ENCODE measurements at places on chromosomes 3 and 15. TPM values are rescaled to one million over a fixed set of nuclear protein-coding genes. Genes with fewer than 3 reads are reported as not detected.

GRCh38 chr3:183826448-183827250 is 1.3 kb upstream of the MAP6D1 start:
- no peak for DNase-seq

VEPH1 gene
- total RNA-seq, result 12.3 TPM

DNA sequence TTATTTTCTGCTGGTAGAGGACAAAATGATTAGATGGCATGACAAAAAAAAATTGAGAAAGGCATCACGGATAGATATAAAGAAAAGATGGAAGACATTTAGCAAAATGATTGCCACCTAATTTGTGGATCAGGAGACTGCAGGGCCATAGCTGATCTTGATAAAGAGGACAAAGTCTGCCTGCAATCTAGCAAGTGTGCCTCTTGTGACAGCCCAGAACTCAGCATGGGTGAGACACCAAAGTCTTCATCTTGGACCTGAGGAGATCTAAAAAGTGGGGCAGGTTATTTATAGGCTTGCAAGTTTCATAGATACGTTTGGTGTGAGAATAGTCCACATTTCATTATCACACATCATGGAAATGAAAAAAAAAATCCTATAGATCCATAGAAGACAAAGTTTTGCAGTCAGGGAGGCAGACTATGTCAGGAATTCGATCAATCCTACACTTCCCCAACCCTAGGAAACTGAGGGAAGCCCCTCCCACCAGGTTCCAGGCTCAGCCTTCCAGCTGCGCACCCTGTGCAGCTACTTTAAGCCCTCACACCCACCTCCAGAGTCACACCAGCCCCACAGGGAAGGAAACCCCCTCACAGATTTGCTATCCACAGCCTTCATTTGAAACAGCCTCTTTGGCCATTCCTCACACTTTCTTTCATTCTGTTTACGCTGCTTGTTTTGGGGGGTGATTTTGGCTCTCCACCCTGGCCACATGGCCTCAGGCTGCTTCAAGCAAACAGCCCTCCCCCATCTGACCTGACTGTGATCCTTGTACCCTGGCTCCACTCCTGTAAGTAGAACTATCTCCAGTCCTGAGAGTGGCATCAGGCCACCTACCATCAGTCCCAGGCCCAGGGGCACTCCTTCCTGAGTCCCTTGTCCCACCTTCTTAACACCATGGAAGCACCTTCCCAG is 28.1 kb upstream of the KLHL6 start:
- no peak for DNase-seq

DNA sequence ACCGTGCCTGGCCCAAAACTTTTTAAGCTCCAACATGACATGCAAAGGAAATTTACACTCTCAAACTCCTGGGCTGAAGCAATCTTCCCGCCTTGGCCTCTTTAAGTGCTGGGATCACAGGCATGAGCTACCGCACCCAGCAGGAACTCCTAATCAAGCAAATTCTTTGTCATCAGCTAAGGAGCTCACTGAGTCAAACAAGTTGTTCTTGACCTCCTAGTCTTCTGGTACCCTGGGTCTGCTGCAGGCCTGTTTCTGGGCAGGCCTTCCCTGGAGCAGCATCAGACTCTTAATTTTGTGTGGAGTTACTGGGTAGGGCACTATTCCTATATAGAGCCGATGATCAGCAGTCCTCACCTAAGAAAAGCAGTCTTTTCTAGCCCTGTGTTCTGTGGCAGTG is 68.4 kb upstream of the FLNB start:
- DNase-seq, result no peak

DNA sequence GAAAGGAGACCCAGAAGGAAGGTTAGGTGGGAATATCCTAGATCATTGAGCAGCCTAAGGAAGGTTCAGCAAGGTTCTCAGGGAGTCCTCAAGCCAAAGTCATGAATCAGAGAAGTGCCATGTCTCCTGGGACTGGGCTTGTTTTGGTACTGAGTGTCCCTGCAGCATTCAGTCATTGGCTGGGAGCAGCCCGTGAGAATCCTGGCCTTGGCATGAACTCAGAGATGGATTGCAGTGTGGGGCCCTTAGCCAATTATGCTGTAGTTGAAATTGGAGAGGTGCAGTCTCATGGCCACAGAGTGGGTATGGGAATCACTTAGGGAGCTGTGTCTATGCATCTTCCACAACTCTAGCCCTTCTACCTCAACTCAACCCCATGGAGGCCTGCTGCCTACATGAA is 17.0 kb upstream of the PPM1L start:
- no peak for DNase-seq

- no peak for DNase-seq
Observed at GRCh38 chr3:88061746-88062145, 2.7 kb downstream of the ZNF654 start.

CHST13 gene
- total RNA-seq, result 0.36 TPM

ZNF619 gene
- 7.3 TPM for total RNA-seq

EFHB gene
- 1.4 TPM for total RNA-seq

DNA sequence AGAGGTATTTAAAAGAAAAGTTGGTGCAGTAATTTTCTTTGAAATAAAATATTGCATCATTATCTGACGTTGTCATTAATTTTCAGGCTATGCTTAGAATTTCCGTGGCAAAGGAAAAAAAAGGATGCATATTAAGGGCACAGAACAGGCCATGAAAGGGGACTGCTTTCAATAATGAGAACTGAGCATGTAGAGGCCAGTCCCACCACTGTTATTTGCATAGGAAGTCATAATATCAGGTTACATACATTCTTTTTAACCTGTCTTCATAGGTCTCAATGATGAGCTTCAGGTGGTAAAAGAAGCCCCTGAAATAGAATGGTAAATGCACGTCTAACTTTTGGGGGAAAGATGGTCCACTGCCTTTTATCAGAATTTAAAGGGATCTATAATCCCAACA is 272.1 kb upstream of the ALCAM start:
- DNase-seq, result no peak

- DNase-seq, result no peak
Observed at GRCh38 chr15:88652456-88653199, 13.8 kb downstream of the ISG20 start.

AADACL2 gene
- total RNA-seq, result not detected

- DNase-seq, result no peak
Observed at GRCh38 chr3:141450727-141451375, 36.0 kb upstream of the RASA2 start.

MORC1 gene
- not detected for total RNA-seq

DNA sequence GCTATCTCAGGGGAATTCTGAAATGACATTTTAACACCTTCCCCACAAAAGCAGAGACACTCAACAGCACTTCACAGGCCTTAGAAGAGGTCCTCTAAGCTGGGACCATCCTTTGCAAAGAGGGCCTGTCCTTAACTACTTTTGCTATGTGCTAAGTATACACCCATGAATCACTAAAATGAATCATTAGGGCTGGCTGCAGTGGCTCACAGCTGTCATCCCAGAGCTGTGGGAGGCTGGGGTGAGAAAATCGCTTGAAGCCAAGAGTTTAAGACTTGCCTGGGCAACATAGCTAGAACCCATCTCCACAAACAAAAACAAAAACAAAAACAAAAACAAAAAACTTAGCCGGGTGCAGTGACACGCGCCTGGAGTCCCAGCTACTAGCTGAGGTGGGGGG is 53.9 kb upstream of the MELTF start:
- no peak for DNase-seq

ETV5 gene
- total RNA-seq, result 54.1 TPM

GORASP1 gene
- 64.3 TPM for total RNA-seq

DNA sequence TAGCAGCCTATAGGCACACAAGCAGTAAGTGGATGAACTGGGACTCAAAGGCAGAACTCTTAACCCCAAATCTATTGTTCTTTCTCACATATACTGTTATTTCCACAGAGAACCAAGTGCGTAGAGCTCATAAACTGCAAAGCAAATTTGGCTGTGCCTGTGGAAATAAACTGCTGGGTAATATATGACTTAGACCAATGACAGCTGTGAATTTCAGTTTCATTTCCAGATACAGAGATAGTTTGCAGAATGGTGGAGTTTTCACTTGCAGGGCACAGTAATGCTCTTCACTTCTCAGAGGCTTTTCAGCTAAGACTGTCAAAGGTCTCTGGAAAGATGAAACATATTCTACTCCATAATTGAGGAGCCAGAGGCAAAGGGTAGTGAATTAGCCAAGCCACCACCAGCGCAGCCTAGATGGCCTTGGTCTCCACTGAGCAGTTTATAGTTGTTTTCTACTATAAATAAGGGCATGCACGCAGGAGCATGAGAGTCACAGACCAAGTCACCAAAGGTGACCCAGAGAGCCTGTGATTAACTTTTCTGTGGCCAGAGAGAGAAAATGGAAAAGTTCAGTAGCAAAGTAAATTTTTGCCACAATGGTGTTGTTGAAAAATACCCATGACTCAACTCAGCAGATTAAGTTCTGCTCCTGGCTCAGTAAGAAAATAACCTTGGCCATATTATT is 180.7 kb upstream of the GRM7 start:
- no peak for DNase-seq

DNA sequence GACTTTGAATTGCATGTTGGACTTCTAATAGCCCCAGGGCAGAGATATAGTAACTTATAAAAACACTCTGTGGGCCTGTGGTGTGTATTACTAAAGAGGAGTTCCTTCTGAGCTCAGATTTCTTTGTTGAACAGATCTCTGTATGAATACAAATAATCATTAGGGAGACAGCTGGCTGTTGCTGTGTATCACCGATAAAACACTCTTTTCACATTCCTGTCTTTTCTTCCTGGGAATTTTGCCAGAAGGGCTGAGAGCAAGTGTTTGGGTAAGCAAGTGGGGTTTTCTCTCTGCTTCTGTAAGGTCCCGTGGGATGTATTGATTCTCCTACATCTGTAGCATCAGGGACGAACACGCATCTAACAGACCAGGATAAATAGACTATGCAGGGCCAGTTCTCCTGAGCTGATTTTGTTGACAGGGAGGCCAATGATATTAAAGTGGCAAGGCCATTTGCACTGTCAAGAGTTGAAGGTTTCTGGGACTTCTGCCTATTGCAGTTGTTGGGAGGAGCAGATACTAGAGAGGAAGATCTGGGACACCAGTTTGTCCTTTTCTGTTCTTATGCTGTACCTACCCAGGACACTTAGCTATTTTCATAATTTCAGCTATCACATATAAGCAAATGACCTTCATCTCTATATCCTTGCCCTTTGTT is 225.9 kb upstream of the CD96 start:
- no peak for DNase-seq

DNA sequence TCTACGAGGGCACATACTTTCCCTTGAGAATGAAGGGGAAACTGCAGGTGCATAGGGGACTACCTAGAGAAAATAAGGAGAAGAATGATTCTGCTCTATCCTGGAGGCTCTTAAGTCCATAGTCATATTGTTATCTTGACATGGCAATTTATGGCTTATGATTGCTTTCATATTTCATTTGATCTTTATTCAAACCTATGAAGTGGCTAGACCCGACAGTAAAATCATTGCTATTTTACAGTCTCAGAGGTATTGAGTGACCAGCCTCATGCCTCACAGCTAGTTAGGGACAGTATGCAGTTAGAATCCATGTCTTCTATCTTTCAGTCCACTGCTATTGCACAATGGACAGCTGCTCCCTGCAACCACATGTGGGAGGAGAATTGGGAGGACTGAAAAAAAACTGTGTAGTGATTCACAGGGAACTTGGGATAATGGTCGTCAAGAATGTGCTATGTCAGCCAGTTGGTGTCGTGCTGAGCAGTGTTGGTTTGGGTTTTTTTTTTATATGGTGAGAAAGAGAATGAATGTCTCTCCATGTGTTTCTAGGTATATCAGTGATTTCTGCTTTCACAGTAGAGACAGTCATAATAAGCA is 63.2 kb upstream of the SPPL2A start:
- DNase-seq, result no peak

GRCh38 chr3:147419781-147420224 is 10.6 kb downstream of the ZIC1 start:
- no peak for DNase-seq

DNA sequence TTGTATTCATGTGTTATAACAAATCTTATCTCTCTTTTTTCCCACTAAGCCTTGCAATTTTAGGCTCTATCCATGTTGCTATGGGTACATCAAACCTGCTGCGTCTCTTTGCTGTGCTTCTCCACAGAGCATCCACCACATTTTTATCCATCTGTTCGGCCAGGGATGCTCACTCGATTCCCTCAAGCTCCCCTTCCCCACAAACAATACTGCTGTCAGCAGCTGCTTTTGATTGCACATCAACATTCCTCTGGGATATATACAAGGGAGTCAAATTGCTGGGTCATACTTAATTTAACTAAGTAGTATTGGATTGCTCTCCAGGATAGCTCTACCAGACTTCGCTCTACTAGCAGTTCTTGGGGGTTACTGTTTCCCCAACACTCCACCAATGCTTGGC is 36.8 kb downstream of the TMEM108 start:
- DNase-seq, result no peak

C2CD4A gene
- 0.17 TPM for total RNA-seq

- DNase-seq, result no peak
Observed at GRCh38 chr3:105582015-105582414, 215.3 kb downstream of the ALCAM start.

POLQ gene
- total RNA-seq, result 9.6 TPM

- DNase-seq, result no peak
Observed at GRCh38 chr15:95737060-95737459, 593.4 kb upstream of the NR2F2 start.

- DNase-seq, result no peak
Observed at GRCh38 chr15:68789534-68790241, 31.0 kb downstream of the ANP32A start.

TLR9 gene
- total RNA-seq, result not detected

DNA sequence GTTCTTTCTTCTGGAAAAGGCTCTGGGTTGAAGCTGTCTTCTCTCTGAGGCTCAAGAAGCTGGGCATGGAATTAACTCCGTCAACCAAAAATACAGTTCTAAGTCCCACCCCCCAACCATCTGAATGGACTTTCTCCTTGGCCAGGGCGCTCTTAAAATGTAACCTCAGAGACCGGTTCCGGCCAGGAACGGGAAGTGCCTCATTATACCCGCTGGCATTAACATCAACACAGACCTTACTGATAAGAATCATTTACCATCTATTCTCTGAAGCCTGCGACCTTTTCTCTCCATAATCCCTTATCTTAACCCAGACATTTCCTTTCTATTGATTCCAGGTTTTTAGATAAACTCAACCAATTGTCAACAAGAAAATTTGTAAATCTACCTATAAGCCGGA is 64.7 kb downstream of the ATP1B3 start:
- no peak for DNase-seq

DNA sequence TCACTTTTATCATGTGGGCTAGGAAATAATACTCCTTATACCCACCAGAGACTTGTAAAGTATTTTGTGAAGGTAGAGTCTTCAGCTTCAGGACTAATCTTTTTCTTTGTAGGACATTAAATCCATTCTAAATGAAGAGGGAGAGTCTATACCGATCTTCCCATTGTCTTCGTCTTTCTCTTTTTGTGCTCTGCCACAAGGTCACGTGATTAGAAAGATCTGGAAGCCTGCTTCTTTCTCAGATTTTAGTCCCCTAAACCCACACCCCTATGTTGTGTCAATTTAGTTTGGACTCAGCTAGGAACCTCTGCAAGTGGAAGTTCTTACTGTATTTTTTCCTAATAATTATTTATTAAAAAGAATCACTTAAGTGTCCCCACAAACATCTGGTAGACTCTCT is 507.3 kb downstream of the PYDC2 start:
- no peak for DNase-seq

KCNMB3 gene
- total RNA-seq, result 3.4 TPM

Data from progenitor cell of endocrine pancreas (in vitro differentiated cells).